ENCODE measurements at places on chromosomes 3 and 15.

DNA sequence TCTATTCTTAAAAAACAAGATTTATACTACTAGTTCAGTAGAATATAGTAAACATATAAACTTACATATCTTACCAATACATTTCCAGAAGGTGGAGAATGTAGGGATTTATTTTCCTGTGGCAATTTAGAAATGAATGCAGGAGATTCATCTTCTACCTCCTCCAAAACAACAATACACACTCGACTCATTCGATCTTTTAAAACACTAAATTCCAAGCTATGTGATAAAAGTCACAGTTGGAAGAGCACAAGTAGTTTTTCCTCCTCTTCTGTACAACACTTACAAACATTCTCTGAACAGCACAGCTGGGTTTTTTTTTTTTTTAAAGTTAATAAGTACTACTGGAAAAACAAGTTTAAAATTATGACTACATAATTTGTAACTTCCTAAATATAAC lies 1.4 kb downstream of the ANKRD28 start:
- DNase-seq = no peak

DNA sequence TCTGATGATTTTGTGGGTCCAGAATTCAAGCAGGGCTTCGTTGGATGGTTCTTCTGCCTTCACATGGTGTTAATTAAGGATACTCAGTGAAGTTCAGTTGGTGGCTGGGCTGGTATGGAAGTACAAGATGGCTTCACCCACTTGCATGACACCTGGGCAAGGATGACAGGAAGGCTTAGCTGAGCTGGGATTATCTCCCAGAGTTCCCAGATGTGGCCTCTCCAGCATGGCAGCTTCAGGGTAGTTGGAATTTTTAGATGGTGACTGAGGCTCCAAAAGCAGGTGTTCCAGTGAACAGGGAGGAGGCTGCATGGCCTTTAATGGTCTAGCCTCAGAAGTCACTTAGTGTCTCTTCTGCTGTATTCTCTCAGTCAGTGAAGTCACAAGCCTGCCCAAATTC lies 135.5 kb downstream of the THRB start:
- no peak for DNase-seq

DNA sequence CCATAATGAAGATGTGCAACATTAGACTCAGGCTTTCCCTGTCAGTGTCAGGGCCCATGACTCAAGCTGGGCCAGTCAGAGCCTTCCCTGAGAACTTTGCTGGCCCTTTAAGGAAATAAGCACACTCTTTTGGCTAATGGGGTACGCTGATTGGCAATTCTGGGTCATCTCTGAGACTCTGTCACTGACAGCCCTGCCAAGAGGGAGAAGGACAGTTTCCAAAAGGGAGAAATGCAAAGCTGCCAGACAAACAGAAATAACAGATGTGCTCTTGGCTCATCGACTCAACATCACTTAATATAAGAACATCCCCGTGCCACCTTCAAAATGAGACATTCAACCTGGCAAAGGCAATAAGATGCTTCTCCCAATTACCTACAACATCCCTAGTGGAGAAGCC lies 491.9 kb upstream of the PROK2 start:
- no peak for DNase-seq

DNA sequence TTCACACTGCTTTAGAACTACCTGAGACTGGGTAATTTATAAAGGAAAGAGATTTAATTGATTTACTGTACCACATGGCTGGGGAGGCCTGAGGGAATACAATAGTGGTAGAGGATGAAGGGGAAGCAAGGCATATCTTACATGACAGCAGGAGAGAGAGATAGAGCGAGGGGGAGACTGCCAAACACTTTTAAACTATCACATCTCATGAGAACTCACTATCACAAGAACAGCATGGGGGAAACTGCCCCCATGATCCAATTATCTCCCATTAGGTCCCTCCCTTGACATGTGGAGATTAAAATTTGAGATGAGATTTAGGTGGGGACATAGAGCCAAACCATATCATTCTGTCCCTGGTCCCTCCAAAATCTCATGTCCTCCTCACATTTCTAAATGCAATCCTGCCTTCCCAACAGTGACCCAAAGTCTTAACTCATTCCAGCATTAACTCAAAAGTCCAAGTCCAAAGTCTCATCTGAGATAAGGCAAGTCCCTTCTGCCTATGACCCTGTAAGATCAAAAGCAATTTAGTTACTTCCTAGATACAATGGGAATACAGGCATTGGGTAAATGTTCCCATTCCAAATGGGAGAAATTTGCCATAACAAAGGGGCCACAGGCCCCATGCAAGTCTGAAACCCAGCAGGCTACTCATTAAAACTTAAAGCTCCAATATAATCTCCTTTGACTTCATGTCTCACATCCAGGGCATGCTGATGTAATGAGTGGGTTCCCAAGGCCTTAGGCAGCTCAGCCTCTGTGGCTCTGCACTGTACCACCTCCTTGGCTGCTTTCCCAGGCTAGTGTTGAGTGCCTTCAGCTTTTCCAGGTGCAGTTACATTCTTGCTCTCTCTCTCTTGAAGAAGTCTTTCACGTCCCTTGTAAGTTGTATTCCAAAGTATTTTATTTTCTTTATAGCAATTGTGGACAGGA lies 481.7 kb upstream of the TGFBR2 start:
- no peak for DNase-seq

DNA sequence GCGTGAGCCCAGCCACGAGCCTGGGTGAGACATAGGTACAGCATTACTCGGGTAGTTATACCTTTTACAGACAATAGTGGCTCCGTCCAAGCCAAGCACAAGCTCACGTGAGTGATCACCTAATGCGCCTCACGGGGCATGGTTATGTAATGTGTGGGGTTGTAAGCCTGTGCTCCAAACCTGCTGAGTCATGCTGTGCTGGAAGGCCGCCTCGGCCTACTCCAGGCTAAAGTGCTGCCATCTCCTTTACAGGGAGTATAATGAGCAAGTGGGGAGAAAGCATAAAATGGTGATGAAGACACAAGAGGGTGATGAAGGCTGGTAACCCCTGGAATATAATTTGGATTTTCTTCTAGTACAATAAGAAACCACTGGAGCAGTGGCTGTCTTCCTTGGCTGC lies 175.8 kb upstream of the STT3B start:
- no peak for DNase-seq

DNA sequence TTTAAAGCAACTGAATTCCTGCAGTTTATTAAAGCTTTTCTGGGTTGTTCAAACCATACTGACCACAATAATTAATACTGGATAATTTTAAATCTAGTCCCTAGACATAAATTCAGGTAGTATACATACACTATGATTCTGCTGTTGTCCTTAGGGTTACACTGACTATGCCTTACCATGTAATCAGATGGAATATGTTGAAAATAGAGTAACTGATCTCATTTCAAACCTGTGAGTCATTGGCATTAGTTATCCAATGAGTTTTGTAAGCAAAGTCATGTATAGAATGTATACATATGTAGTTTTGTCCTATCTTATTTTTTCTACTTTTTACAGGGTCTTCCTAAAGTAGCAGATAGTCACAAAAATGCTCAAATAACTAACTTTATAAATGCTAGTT lies 517.1 kb upstream of the CCDC54 start:
- no peak for DNase-seq

DNA sequence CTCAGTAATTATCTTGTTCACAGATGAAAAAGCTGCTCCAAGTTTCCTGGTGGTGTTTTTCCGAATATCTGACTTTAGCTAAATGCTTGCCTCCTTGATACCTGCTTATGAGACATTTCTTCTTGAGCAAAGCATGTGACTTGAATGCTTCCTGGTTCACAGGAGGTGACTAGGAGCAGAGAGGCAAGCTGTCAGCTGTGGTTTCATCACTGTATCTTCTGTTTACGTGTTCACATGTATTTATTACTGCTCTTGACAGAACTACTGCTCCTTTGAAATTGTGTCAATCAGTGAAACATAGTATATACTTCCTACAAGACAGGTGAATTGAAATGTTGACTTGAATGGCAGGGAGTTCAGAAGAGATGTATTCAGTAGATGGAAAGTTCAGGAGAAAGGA lies 8.9 kb upstream of the SPPL2A start:
- DNase-seq = no peak

DNA sequence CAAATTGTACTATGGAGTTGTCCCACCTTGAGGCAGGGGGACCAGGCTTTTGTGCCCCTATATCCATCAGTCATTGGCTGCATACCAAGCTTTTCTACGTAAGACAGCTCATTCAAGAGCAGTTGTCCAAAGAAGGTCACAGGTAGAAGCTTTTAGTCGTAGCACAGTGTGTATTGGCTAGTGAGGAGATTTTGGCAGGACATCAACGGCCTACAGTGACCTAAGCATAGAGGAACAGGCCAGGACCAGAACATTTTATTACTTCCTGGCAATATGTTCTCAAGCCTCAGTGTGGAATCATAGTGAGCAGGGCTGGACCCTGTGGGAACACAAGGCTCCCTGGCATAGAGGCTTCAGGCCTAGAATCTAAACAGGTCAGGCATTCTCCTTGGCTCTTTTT lies 105.4 kb upstream of the ANKRD28 start:
- DNase-seq = no peak

DNA sequence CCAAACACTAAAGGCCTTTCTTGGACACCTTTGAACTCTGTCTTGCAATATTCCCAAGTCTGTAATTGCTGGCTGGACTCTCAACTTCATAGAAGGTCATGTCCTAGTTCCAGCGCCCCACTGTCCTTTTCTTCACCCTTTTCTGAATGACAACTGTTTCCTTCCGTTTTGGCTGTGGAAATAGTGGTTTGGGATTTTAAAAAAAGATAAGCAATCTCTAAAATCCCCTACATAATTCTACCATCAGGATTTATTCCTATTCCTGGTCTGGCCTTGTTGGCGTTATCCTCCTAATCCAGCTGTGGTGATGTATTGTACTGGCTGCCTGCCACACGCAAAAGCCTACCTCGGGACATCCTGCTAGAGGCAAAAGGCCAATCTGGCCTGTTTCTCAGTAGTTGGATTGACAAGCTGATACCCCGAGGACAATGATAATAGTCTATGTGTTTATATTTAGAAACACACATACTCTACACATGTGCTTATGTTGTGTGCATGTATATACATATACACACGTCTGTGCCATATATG lies 440.3 kb upstream of the DPH6 start:
- no peak for DNase-seq

DNA sequence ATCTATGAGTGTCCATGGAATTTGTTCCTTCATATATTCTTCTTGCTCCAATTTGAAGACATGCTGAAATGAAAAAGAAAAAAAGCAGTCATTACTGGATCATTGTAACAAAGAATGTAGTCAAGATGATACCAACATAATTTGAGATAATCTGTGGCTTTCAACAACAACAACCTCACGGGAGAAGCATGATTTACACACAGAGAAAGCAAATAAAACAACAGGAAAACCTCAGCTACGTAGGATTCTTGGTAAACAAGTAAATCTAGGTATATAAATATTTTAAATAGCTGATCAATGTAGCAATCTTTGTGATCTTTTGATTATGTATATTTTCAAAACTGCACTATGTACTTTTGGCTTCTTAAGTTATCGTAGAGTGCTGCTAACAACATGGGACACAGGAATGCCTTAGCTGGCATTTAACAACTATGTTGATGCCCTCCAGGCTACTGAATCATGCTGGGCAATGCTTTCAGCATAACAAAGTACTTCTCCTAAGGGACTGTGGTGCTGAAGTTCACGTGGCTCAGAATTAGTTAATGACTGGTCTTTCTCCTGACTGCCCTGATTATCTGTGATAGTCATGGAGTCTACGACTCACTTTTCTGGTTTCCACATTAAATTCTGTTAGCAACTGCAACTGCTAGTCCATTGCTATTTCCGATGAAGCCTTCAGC lies 96.5 kb upstream of the MYO5C start:
- DNase-seq = no peak

GRCh38 chr3:60294181-60294580 lies 957.1 kb downstream of the FHIT start:
- DNase-seq = no peak

DNA sequence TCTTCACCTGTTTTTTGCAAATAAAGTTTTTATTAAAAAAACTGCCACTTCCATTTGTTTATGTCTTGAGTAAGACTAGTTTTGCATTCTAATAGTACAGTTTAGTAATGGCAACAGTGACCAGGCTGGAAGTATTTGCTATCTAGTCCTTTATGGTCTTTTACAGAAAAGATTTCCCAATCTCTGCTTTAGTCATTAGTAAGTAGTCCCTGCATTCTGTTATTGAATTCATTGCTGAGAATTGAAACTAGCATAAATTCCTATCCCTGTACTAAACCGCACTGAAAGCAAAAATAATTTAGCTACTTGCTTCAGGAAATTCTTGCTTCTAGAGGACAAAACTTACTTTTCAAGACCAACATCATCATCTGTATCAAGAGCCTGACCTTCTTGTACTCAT lies 46.2 kb downstream of the CNTN6 start:
- no peak for DNase-seq

GRCh38 chr3:6516143-6516542 lies 344.8 kb upstream of the GRM7 start:
- DNase-seq = no peak

Data from KG1 (cell line).